ENCODE measurements at places on chromosomes 4 and X. TPM values are rescaled to one million over a fixed set of nuclear protein-coding genes. Genes with fewer than 3 reads are reported as not detected.

GRCh38 chrX:13092455-13092941 is 48.1 kb upstream of the FAM9C start:
- DNase-seq: peak; percentile 63

GPRASP1 gene
- total RNA-seq: 3.7 TPM

- no peak for DNase-seq
Observed at GRCh38 chr4:20723463-20723862, 23.2 kb downstream of the PACRGL start.

- no peak for DNase-seq
Observed at GRCh38 chr4:79935274-79935673, 137.8 kb downstream of the ANTXR2 start.

EMCN gene
- 8.0 TPM for total RNA-seq

DNA sequence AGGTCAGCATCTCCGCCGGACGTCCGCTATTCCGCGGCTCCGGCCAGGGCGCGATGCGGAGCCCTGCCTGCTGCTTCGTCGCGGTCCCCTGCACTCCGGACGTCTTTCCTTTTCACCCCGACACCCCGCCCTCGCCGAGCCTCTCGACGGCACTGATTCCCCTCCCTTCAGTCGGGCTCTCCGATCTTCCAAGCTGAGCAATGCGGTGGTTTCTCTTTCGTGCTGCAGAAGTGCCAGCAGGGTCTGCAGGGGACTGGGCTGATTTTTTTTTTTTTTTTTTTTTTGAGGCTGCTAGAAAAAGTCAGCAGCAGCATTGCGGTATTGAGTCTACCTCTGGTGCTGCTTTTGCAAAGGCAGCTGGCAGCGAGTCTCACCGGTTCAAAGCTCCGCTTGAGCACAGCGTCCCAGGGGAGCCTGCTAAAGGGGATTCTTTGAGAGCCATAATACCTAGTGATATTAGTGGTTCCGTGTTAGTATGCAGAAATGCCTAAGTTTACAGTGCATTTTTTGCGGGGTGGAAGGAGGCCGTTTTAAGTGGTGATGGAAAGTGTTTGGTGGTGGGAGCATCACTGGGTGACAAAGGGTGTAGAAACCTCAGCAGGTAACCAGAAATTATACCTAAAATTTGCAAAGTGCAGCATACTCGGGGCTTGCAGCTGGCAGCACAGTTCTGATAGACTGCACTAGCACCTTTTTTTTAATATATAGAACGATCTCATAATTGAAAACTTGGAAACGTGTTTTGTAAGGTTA is 969 bp downstream of the STIM2 start:
- peak; percentile 84 for DNase-seq

ADRA2C gene
- 0.69 TPM for total RNA-seq

GRCh38 chr4:173057442-173057841 is 111.2 kb upstream of the GALNT7 start:
- no peak for DNase-seq

AFP gene
- not detected for total RNA-seq

GRCh38 chr4:27087306-27088045 is 226.8 kb downstream of the STIM2 start:
- no peak for DNase-seq

DNA sequence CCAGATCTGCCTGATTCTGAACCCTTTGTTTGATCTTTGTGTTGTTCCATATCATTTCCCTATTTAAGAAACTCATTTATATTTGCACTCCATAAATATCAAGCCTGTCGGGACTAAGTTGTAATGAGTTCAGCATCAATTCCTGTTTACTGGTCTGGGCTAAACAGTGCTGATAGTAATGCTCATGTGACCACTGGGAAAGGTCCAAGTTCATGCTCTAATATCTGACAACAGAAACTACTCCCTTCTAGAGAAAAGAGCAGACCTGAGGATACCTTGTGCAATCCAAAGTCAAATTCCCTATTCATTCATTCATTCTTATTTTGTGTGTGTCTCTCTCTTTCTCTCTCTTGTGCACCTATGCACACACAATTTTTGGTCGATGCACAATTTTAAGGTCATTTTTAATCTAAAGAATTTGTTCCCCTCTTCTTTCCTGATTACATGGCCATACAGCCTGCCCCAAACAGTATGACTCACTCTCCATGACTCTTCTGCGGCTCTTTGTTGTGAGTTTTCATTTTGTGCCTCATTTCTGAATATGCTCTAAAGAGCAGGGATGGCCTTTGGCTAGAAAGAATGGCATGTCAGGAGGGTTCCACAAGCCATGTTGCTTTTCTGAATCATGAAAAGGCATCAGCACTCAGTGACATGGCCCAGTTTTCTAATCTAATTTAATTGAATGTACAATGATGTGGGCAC is 664.3 kb downstream of the RPA4 start:
- no peak for DNase-seq

DNA sequence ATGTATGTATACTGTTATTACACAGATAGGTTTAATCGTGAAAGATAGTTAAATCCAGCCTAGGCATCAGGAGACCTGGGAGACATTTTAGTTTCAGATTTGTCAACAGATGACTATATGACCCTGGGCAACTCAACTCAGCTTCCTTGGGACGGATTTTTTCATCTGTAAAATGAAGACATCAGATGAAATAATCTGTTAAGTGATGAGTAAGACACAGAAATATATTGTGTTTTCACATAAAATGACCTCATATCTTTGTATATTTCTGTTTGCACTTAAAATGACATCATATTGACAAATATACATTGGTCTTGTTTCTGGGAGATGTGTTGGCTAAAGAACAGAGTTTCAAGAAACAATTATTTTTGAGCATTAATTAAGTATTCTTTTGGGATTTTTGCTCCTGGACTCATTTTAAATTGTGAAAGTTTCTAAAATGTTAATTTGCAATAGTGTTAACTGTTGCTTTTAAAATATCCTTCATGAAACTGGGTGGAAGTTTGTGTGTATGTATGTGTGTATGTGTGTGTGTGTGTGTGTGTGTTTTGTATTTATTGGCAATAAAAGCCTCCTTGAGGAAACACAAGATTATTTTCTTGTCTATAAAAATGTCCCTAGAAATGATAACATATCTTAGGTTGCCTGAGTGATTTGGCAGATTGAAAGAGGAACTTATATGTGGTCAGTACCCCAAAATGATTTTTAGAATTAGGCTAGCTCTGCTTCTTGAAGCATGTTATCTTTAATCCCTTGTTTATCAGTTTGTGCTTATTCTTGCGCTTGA is 29.1 kb upstream of the MMAA start:
- DNase-seq: no peak

DNA sequence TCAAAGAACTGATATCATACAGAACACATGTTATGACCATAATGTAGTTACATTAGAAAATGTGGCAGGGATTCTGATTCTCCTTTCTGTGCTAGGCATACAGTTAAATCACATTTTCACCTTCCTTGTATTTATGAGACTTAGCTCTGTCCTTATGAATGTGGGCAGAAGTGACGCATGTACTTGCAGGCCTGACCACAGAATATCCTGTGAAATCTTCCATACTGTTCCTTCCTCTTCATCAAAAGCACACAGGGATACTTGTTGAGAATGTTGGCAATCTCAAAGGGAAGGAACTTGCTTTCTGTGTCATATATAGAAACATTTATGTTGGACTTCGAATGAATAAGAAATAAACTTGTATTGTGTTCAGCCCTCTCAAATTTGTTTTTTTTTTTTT is 17.2 kb upstream of the MYOZ2 start:
- no peak for DNase-seq

DNA sequence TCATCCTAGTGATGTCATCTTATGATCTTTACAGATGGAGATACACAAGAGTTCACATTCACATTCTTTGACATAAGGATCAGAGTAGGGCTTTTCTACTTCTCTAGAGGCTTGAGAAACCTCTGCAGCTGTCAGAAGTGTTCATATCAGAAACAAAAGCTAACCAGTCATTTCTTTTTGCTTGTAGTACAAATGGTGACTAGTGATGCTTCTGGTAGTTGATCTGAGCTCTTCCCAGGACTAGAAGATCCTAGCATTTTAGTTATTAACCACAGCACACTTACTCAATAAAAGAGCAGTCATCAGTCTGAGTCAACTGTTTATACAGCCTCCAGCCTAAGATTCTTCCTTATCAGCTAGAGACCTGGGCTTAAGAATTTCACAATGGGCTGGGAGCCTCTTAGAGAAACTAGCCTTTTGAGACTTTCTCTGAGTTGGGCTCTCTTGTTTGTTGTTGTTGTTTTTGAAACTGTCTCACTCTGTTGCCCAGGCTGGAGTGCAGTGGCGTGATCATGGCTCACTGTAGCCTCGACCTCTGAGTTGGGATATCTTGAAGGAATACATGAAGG is 84.1 kb downstream of the TMEM164 start:
- DNase-seq: no peak

OTC gene
- 1.6 TPM for total RNA-seq

DNA sequence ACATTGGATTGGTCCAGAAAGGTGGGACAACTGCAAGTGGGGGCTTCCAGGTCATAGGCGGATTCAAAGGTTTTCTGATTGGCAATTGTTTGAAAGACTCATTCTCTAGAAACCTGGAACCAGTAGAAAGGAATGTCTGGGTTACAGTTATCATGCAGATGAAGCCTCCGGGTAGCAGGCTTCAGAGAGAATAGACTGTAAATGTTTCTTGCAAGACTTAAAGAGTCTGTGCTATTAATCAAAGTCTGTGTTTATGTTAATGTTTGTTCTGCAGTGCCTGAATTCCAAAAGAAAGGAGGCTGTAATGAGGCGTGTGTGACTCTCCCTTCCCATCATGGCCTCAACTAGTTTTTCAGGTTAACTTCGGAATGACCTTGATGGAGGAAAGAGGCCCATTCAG is 43.9 kb upstream of the GC start:
- no peak for DNase-seq

DNA sequence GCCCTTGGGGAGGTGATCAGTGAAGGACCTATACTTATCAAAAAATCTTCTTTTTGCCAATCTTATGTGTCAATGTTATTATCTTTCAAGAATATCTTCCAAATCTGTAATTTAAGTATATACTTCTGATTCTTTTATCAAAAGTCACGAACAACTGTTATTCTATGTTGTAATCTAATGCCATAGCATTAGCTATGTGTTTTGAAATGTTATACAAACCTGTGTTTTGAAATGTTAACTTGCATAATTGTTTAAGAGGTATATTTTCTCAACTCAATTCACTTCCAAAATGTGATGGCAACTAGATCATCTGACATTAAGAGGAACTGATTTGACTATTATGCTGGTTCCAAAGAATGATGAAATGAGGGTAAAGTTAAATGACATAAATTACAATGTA is 113.5 kb downstream of the NDST4 start:
- DNase-seq: no peak
